Frontal cortex (tissue), 4 donors: ENCODE measurements at places on chromosomes 11 and 22. TPM values are rescaled to one million over a fixed set of nuclear protein-coding genes. Genes with fewer than 3 reads are reported as not detected.

DNA sequence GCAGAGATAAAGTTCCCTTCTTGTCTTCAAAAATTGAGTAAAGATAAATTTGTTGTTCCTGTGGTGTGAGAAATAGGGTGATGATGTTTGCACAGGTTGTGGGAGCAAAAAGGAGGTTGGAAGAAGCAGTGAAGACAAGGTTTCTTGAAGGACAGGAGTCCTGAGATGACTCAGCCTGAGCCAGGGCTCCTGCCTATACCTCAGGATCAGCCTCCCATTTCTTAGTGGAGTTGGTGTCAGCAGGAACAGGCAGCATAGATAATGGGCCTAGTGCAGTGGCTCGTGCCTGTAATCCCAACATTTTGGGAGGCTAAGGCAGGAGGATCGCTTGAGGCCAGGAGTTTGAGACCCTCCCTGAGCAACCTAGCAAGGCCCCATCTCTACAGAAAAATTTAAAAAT is 28.7 kb downstream of the EIF4G2 start:
- no peak for DNase-seq

Gene CDC42BPG
- total RNA-seq, result under 0.01 TPM

Gene CTSW
- not detected for total RNA-seq

Gene RBM4B
- total RNA-seq, result 102 TPM

Gene SYNGR1
- total RNA-seq, result 50.1 TPM
